ENCODE measurements at places on chromosomes 16 and 17.
A peak's percentile ranks its signal among the peaks of the same experiment; 100 is the strongest.

- DNase-seq, result no peak
These were observed 4.7 kb upstream of the NHERF1 start for GRCh38 chr17:74743755-74744154.

DNA sequence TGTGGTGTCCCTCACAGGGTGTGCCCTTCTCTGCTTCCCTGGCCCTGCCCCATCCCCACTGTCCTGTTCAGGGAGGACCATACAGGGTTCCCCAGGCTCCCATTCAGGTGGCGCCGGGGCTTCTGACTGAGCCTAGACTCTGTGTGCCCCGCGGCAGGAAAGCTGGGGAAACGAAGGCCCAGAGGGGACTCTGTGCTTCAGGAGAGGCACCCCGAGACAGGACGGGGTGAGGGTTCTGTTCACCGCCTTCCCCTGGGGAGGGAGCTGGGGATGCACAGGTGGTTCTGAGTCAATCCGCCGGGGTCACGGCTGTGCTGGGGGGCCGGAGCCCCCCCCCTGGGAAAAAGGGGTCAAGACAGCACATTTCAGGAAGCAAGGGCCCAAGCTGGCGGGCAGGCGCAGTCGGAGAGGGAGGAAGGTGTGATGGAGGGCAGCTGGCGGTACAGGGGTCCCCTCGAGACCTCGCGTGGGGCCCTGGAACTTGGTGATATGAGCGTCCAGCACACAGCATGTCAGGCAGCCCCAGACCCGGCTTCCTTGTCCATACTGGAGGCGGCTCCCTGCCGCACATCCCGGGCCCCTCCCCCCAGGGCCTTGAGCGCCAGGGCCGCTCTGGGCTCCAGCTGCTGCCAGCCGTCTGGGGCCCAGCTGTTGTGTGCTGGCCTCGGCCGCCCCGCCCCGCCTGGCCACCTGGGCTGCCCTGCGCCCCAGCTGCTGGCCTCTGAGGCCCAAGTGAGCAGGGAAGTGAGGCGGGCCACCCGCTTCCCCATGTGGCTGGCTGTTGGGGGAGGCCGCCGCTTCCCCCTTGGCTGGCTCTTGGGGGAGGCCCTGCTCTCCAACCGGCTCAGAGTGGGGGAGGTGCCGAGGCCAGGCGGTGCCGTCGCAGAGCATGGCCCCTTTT is 5.6 kb upstream of the NOTUM start:
- DNase-seq, result no peak

GRCh38 chr16:27254262-27254811 is 14.2 kb downstream of the NSMCE1 start:
- DNase-seq, result no peak

GRCh38 chr17:2085648-2085949 is 30.7 kb downstream of the HIC1 start:
- DNase-seq, result no peak

DNA sequence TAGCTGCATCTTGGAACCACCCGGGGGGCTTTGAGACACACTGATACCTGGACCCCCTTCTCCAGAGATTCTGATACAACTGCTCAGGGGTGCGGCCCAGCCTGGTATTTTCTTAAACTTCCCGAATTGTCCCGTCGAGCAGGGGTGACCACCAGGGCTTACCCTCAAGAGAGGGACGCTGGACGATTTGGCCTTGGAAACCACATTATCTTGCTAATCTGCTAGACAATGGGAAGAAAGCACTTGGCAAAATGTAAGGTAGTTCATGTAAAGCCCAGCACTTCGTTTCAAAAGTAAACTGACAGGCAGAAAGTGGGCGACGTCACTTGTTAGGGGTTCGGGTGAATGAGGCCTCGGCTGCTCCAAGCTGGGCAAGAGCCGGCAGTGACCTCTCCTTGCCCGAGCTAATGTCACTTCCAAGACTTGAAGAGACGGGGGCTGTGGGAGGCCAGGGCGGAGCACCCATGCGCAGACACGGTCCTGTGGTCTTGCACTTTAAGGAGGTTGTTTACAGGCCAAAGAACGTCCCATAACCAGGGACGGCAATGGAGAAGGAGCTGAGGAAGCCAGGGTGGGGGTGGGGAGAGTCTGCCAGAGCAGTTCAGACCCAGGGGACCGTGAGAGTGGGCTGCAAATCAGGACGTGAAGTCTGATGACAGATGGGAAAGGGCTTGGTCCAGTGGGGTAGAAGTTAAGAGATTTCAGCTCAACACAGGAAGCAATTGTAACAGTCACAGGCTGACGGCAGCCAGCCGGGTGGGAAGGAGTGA is 152.7 kb upstream of the GSE1 start:
- no peak for DNase-seq

DNA sequence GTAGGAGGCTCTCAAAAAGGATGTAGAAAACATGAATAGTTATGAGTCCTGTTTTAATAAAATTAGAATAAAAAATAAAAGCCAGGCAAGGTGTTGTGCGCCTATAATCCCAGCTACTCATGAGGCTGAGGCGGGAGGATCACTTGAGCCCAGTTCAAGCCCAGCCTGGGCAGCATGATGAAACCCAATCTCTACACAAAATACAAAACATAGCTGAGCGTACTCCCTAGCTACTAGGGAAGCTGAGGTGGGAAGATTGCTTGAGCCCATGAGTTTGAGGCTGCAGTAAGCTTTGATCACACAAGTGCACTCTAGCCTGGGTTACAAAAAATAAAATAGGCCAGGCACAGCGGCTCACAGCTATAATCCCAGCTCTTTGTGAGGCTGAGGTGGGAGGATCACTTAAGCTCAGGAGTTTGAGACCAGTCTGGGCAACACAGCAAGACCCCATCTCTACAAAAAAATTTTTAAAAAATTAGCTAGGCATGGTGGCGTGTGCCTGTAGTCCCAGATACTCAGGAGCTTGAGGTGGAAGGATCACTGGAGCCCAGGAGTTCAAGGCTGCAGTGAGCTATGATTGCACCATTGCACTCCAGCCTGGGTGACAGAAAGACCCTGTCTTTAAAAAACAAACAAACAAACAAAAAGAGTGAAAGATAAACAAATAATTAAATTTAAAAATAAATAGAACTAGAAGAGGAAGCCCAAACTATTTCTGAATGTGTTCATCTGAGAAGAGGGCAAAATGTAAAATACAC is 17.2 kb upstream of the PRM1 start:
- DNase-seq, result no peak

GRCh38 chr16:13041646-13042290 is 140.4 kb downstream of the SHISA9 start:
- DNase-seq, result no peak

DNA sequence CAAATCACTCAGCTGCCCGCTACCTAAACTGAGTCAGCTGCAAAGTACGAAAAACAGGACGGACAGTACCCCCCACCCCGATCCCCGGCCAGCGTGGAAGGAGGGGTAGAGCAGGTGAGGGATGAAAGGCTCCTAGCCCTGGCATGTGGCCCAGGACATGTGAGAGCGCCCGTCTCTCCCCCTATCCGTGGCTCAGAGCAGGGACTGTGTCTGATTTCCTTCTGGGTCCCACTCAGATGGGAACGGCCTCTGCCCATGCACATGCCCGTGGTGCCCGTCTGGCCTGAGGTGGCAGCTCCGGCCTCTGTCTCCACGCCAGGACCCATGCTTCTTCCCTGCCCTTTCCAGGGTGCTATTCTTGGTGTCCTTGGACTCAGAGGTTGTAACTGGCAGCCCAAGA is 30.2 kb upstream of the RASD1 start:
- no peak for DNase-seq

GRCh38 chr16:19885451-19886072 is 914 bp upstream of the GPRC5B start:
- DNase-seq, result no peak

GRCh38 chr17:31374094-31374447 is 17.4 kb upstream of the RAB11FIP4 start:
- DNase-seq, result no peak

DNA sequence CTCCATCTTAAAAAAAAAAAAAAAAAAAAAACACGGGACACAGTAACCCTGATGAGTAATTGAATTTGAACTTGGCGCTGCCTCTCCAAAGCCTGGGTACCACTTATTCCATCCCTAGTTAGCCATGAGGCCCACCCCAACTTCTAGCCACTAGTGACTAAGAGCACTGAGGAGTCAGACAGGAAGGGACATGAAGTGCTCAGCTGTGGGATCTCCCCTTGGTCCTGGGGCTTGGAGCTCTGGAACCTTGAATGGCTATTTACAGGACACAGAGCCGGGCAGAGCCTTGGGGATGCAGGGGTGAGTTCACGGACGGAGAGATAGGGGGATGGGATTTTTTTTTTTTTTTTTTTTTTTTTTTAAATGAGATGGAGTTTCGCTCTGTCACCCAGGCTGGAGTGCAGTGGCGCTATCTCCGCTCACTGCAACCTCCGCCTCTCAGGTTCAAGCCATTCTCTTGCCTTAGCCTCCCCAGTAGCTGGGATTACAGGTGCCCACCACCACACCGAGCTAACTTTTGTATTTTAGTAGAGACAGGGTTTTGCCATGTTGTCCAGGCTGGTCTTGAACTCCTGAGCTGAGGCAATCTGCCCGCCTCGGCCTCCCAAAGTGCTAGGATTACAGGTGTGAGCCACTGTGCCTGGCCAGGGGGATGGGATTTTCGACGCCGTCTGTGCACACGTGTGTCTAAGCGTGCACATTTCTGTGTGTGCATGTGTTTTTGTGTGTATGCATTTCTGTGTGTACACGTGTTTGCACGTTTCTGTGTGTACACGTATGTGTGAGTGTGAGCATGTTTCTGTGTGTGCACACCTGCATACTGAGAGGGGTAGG is 20.4 kb upstream of the CIBAR2 start:
- no peak for DNase-seq

- no peak for DNase-seq
These were observed 170.6 kb downstream of the TMEM132E start for GRCh38 chr17:34750004-34750403.

DNA sequence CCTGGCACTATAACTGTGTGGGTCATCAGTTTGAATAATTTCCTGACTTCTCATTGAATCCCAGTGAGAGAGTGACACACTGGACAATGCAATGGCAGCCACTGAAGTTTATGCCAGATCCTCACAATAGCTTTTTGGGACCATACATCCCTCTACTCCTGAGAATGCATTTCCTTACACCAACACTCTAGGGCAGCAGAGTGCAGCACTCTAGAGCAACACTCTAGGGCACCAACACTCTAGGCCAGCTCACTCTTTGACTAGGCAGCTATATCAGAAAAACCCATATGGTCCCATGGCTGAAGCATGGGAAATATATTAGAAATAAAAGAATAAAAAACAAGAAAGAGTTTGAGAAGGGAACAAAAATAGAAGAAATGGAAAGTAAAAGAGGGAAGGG is 309.2 kb downstream of the MAP2K6 start:
- no peak for DNase-seq

GRCh38 chr17:79028496-79029326 is 4.7 kb downstream of the C1QTNF1 start:
- DNase-seq, result no peak

DNA sequence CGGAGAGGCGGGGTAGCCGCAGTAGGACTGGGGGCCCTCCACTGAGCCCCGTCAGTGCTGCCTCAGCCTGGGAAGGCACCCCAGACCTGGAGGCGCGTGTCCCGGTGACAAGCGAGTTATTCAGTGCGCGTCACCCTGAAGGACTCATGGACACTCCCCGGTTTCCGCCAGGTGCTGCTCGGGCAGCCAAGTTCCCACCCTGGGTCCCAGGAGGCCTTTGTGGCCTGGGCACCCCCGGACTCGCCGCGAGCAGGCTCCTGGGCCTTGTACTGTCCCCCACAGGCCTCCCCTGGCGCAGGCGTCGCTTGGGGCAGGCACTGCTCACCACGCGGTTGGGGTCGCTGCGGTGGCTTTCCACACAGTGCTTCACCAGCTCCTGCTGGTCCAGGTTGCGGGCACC is 7.6 kb downstream of the RNF166 start:
- no peak for DNase-seq

DNA sequence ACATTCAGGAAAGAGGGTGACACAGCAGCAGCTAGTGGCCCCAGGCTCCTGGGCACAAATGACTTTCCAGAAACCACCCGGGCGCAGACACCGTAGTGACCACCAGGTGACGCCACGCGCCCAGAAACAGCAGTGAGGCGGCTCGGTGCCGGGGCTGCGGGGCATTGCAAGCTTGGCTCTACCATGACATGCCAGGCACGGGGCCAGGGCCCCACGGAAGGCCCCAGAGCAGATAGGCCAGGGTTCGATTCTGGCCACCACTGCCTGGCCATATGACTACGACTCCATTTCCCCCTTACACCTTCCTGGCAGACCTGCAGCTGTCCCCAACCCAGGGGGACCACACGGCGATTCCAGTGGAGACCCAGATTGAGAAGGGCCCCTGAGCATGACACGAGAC is 6.7 kb downstream of the RHBDF1 start:
- DNase-seq, result peak; percentile 71

- DNase-seq, result no peak
These were observed 195.3 kb downstream of the CYB561 start for GRCh38 chr17:63250830-63251229.
